ENCODE measurements at places on chromosomes 5 and 9. TPM values are rescaled to one million over a fixed set of nuclear protein-coding genes. Genes with fewer than 3 reads are reported as not detected.

GRCh38 chr9:69572611-69573010, 99.6 kb downstream of the APBA1 start:
- no peaks in the 10 kb centered on the region for H3K36me3 ChIP-seq
- peaks cover 7% of the 10 kb centered on the region for H3K4me1 ChIP-seq
- no peak overlapping the region for H3K27ac ChIP-seq
- no peak for DNase-seq
- no peaks in the 10 kb centered on the region for H3K27me3 ChIP-seq

DNA sequence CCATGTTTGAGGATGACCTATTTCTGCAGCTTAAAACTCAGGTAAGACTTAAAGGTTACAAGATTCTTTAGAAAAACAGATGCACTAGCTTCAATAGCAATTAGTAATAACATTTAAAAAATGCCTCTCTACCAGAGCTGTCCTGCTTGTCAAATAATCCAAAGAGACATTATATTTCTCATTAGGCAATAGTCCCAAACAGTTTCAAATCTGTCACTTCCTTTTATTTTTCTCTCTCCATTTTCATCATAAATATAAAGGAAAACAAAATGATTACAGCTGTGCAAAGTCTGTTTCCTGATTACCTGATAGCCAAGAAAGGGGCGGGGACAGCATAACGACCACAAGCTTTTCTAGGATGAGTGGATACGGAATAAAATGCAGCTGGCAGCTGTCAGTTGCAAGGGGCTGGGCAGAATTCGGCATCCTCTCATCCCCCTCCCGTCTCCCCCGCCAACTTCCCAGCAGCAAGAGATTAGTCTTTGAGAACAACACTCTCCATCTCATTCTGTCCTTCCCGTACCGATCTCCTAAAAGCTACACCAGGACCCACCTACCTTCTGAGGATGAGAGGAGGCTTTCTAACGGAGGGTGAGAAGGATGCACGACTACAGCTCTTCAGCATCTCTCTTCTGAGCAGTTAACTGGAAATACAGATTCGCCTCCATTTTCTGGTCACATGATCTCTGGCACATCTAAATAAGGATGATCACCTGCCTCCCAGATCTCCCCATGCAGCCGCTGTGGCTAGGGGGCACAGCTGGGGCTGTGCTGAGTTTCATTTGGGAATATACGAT, 72.5 kb upstream of the PCA3 start:
- DNase-seq, result peak; percentile 85
- H3K36me3 ChIP-seq, result no peaks in the 10 kb centered on the region
- no peaks in the 10 kb centered on the region for H3K27me3 ChIP-seq
- H3K4me3 ChIP-seq, result peak overlapping the region; percentile 64
- peak overlapping the region; percentile 87 for H3K27ac ChIP-seq
- H3K4me1 ChIP-seq, result 0 out of 2 replicates have a peak, but pooled peaks cover 3% of the 10 kb centered on the region

DNA sequence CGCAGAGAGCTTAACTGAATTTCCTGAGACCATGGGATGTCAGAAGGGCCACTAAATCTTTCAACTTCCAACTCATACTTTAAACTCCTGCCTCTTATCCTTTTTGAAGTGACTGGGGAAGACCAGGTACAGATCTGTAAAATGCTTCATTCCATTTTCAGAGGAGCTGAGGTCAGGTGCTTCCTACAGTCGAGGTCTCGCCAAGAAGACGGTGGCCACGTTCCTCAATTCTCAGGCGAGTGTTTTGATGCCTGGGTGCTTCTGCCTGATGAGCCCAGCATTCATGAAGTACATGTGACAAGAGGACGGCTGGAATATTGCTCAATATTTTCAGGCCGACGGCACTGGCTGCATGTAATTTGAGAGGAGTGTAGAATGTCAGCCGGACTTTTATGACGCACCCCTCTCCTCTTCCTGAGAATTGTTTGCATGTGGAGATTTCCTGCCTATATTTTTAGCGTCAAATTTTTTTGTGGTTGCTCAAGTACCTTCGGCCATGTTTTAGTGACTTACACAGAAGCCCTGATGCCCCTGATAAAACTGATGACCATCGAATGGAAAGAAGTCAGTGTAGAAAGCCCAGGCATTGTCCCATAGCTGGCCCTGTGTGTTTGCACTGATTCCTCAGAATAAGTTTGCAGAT, 38.8 kb upstream of the GLRX start:
- peak overlapping the region; percentile 29 for H3K4me3 ChIP-seq
- DNase-seq, result peak; percentile 53

- no peak for DNase-seq
- peaks cover 55% of the 10 kb centered on the region for H3K4me1 ChIP-seq
- no peak overlapping the region for H3K27ac ChIP-seq
- H3K4me3 ChIP-seq, result no peak overlapping the region
- H3K36me3 ChIP-seq, result no peaks in the 10 kb centered on the region
Observed at GRCh38 chr9:94806307-94806893, 79.9 kb downstream of the AOPEP start.

GRCh38 chr9:131799177-131799823, 59.4 kb upstream of the RAPGEF1 start:
- H3K4me1 ChIP-seq, result no peaks in the 10 kb centered on the region
- no peak overlapping the region for H3K27ac ChIP-seq
- H3K36me3 ChIP-seq, result no peaks in the 10 kb centered on the region
- H3K4me3 ChIP-seq, result no peak overlapping the region
- H3K27me3 ChIP-seq, result peaks cover 11% of the 10 kb centered on the region
- peak; percentile 90 for DNase-seq

DNA sequence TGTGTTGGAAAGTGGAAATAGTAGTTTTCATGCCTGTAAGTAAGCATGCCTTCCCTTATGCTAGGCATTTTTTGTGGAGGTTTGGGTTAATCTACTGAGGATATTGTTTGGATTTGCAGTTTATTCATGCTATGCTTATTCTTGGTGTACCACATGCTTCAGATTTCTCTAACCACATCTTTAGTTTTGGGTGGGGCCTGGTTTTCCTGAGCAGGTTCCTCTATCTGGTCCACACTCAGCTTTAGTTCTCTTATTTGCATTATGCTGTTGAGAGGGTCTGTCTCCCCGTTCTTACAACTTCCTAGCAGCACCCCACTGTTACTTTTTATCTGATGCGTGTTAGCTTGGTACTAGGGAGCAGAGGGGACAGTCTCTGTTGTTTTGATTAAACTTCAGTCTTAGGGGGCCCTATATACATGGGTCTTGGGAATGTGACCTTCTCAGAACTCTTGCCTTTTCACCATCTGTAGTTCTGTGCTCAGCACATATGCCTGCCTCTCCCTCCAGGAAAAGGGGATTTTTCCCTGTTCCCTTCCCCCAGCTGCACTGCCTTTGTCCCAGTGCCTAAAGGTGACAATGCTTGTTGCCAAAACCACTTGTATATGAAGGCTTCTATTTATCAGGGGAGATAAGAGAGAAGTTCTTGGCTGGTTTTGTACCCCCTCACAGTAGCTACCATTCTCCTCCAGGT, 10.0 kb upstream of the CAMK4 start:
- H3K4me1 ChIP-seq, result no peaks in the 10 kb centered on the region
- H3K4me3 ChIP-seq, result no peak overlapping the region
- DNase-seq, result no peak
- no peak overlapping the region for H3K27ac ChIP-seq
- no peaks in the 10 kb centered on the region for H3K27me3 ChIP-seq
- no peaks in the 10 kb centered on the region for H3K36me3 ChIP-seq

GRCh38 chr5:115816226-115817081, at the start of gene CDO1:
CDO1 (minus strand) TSS chr5:115816659; CDS start chr5:115816397, 262 bp downstream.
- peak within 1 kb of the TSS; percentile 43 for H3K4me3 ChIP-seq
- no peak for DNase-seq
- no peaks in the 10 kb centered on the region for H3K36me3 ChIP-seq
- no peaks in the 10 kb centered on the region for H3K27me3 ChIP-seq
- no peaks in the 10 kb centered on the region for H3K4me1 ChIP-seq

DNA sequence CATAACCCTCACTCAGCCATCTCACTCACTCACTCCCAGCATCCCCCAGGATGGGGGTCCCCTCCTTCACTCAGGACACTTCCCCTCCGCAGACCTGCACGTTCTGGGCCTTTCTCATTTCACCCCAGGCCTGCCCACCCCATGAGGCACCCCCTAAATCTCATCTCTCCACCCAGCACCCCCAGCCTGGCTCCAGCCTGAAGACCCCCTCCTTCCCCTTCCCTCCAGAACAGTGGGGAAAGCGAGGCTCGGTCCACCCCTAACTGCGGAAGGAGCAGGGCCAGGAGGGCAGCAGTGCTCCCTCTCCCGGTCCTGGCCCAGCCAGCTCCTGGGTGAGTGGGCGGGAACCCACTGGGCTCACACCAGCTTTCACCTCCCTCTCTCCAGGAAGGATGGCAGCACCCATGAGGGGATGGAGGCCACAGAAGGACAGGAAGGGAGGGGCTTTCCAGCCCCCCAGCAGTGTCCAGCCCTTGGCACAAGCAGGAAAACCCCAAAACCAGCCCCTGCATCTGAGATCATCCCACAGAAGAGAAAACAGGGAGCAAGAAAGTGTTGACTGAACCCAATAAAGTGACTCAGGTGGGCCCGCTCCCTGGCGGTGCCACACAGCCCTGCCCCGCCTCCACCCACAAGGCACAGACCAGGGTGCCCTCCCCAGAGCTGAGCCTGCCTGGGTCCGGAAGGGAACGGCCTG, 55.0 kb downstream of the LRSAM1 start:
- H3K27me3 ChIP-seq, result no peaks in the 10 kb centered on the region
- no peak for DNase-seq
- no peak overlapping the region for H3K27ac ChIP-seq
- H3K36me3 ChIP-seq, result peaks cover 41% of the 10 kb centered on the region

DNA sequence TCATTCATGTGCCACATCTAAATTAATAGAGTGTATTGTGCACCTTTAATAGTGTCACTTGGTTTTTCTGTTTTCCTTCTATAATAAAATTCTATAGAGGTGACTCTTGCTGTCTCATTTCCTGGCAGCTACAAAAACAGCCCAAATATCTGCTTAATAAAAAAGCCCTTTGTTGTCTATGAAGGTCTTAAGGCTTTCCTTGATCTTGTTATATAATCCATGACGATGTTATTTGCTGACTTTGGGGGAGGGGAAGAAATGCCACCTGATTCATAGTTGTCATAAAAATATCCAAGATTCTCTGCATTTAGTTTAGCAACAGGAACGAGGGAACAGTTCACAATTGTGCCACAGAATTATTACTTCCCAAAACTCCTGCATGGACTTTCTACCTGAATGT, 31.3 kb downstream of the CPEB4 start:
- DNase-seq, result no peak
- no peaks in the 10 kb centered on the region for H3K36me3 ChIP-seq
- H3K27me3 ChIP-seq, result no peaks in the 10 kb centered on the region
- H3K4me3 ChIP-seq, result no peak overlapping the region
- H3K4me1 ChIP-seq, result peaks cover 32% of the 10 kb centered on the region
- H3K27ac ChIP-seq, result peak overlapping the region; percentile 96

DNA sequence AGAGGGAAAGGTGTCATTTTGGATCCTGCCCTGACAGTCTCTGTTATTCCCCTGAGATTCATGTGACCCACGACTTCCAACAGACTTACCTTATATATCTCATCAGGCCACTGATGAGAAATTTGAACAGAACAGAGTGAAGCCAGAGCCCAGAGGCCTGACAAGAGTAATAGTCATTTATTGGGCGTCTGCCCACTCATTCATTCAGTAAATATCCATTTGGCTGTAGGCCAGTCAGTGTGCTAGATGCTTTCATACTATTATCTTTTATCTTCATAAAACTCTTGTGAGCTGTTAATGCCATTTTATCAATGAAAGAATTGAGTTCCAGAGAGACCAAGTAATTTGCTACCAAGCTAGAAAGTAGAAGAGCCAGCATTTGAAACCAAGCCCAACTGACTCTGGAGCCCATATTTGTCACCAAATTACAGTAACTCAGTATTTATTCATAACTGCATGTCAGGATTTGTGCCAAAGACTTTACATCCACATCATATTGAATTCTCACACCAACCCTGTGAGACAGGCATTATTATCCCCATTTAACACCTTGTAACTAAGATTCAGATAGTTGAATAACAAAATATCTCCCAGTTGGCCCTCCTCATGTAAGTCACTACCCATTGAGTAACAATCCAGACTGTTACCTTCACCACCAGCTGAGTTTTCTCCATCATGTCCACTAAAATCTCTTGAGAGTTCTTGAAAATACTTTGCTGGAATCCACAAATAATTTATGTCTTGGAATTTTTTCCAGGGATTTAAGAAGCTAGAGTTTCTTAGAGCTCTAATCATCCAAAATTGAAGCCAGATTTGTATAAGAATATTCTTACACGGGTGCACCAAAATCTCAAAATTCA, 2.5 kb downstream of the PTPDC1 start:
- no peak overlapping the region for H3K27ac ChIP-seq
- no peaks in the 10 kb centered on the region for H3K4me1 ChIP-seq
- peaks cover 8% of the 10 kb centered on the region for H3K36me3 ChIP-seq
- no peaks in the 10 kb centered on the region for H3K27me3 ChIP-seq
- H3K4me3 ChIP-seq, result no peak overlapping the region

DNA sequence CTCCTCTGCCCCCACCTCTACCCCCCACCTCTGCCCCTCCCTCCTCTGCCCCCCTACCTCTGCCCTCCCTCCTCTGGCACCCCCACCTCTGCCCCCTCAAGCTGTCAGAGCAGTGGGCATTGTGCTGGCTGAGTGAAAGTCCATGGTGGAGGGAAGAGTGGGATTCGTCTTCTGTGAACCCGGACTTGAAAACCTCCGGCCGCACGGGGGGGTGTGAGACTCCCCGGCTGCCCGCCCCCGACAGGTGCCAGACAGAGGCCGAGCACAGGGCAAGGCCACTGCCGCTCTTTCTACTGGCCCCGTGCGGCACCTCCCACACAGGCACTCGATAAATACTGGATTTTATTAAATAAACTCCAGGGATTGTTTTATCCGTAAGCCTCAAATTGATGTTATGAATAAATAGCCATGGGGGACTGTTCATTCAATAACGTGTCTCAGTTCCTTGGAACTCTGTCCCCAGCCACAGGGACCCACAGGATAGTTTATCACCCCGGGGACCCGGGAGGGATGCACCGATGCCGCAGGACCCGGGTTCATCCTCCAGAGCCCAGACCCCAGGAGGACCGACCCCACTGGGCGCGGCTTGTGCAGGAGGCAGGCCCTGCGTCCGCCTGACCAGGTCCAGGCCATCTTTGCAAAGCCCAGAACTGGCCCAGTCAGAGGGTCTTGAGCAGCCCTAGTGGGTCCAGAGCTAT, 2.6 kb upstream of the QRFP start:
- H3K27me3 ChIP-seq, result peaks cover 24% of the 10 kb centered on the region
- H3K36me3 ChIP-seq, result no peaks in the 10 kb centered on the region
- H3K4me1 ChIP-seq, result peaks cover 4% of the 10 kb centered on the region
- H3K4me3 ChIP-seq, result no peak overlapping the region

DNA sequence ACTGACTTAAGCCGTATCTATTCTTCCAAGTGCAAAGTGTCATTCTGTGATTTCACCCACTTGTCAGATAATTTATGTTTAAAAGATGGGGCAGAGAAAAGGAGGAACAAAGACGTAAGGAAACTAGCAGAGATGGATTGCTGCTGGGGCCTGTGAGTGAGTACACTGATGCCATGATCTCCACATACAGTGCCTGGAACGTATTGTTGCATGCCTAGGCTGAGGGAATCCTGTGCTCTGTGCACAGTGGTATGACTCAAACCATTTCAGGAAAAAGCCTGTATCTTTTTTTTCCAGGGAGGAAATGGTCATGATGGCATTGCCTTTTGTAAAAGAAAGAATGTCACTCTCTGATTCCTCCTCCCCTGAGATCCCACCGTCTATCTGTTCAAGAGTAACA, 359.5 kb upstream of the ADAMTS16 start:
- H3K27me3 ChIP-seq, result no peaks in the 10 kb centered on the region
- no peaks in the 10 kb centered on the region for H3K36me3 ChIP-seq
- H3K4me1 ChIP-seq, result no peaks in the 10 kb centered on the region
- DNase-seq, result no peak
- H3K4me3 ChIP-seq, result no peak overlapping the region

The ATG10 gene
- total RNA-seq, result 12.1 TPM

The ASPN gene
- total RNA-seq, result 0.06 TPM

The PDLIM4 gene
- 66.3 TPM for total RNA-seq

The PTGDS gene
- not detected for total RNA-seq

The RAPGEF1 gene
- 78.5 TPM for total RNA-seq

The PCDHGA7 gene
- 3.6 TPM for total RNA-seq

The ADAMTS13 gene
- 0.43 TPM for total RNA-seq

The MEGF10 gene
- total RNA-seq, result 67.6 TPM

The HMCN2 gene
- 5.6 TPM for total RNA-seq
